Activated T-cell treated with anti-CD3 and anti-CD28 coated beads for 48 hours (primary cell): ENCODE measurements at places on chromosomes 3 and 15.

- DNase-seq = no peak
These were observed 24.9 kb upstream of the GNB4 start for GRCh38 chr3:179476215-179476614.

DNA sequence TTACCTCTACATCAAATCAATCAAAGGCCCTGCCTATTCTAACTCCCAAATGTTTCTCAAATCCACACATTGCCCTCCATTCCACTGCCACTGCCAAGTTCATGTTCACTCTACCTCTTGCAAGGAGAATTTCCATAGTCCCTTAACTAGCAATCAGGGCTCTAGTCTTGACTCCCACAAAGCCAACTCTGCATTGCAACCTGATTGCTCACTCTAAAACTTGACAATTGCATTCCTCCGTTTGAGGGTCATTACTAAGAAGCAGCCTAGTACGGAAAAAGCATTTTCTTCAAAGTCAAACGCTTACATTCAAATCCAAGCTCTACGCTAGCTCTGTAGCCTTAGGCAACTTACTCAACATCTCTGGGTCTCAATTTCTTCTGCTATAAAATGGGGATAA, 1.2 kb downstream of the CPA3 start:
- DNase-seq = no peak

- DNase-seq = peak; percentile 21
These were observed 1.3 kb downstream of the PIK3CA start for GRCh38 chr3:179149406-179149867.

DNA sequence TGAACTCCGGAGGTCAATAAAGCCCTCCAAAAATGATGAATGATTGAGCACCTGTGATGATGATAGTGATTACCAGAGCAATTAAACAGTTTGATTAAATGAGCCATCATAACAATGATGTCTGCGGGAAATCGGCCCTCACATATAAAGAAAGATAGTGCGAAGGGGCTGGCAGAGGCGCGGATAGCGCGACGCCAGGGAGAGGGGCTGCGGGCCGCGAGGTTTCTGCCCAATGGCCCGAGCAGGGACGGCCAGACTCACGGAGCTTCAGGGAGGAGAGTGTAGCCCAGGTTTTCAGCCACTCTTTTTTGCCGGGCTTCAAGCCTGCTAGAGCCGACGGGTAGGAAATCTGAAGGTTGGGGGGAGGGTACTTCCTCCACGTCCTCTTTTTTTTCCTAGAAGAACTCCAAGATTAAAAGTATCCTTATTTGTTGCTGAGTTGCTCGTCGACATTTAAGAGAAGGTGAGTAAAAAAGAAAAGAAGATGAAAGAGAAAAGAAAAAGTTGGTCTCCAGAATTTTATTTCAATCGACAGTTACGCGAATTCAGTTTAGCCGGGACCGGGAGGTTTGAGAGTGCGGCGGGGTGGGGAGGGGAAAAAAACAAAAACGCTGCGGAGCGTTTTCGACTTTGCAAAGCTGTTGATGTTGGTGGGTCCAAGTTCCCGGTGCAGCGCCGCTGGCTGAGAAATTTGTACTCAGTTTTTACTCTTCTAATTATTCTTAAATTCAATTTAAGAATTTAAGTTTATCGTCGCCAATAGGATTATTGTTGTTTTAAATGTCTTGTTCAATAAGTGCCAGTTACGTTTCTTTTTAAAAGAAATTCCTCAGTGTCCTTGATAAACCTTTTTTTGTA, 2.2 kb upstream of the MEIS2 start:
- no peak for DNase-seq

DNA sequence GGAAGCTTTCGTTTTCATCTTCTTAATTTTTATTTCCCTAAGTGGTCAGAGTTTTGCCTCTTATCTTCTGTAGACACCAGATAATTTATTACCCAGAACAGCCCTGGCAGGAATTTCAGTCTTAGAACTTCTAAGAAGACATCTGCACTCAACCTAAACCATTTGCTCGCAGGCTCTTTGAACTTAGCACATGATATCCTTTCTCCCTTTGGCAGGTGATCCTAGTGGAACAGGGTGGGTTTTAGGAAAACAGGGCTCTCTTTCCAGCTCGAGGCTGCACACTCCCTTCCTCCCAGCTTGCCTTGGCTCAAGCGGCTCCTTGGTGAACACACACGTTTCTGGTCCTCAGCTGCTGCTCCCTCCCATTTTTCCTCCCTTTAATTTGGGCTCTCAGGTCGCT, 116.5 kb downstream of the THSD4 start:
- no peak for DNase-seq

DNA sequence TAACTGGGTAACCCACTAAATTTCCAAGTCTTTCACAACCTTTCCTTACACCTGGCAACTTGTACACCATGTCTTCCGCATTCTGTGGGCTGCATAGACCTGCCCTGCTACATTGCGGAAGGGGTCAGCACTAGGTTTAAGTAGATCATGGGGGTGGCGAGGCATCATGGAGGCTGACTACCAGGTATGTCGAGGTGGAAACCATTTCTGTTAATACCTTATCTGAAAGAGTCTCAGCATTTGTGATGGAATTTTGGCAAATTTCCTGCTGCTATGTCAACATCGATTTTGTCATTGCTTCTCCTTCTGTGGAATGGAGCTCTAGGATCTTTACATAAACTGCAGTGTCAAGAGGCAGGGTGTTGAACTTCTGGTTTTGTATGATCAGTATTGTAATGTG, 187.2 kb downstream of the GHSR start:
- DNase-seq = no peak

- DNase-seq = no peak
These were observed 267.5 kb upstream of the NR2E3 start for GRCh38 chr15:71542836-71543235.

DNA sequence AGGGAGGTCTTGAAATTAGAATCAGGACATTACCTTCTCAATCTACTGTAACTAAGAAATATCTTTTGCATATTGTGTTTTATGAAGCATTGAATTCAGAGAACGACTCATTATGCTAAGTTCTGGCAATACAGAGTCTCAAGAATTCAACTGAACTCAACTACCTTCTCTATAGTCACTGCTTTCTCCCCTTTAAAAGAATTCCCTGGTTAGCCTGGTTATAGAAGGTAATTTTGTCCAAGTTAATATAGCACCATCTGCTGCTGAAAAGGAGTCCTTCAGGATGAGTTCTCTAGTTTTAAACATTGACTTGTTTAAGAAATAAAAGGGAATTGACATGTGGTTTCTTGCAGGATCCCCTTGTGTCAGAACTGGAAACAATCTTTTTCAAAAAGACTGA, 60.2 kb downstream of the IL16 start:
- no peak for DNase-seq

GRCh38 chr3:188351648-188352047, 197.7 kb downstream of the LPP start:
- DNase-seq = no peak

GRCh38 chr3:11611341-11611799, 32.3 kb downstream of the VGLL4 start:
- DNase-seq = no peak

GRCh38 chr15:91254766-91255165, 154.7 kb downstream of the SV2B start:
- no peak for DNase-seq

DNA sequence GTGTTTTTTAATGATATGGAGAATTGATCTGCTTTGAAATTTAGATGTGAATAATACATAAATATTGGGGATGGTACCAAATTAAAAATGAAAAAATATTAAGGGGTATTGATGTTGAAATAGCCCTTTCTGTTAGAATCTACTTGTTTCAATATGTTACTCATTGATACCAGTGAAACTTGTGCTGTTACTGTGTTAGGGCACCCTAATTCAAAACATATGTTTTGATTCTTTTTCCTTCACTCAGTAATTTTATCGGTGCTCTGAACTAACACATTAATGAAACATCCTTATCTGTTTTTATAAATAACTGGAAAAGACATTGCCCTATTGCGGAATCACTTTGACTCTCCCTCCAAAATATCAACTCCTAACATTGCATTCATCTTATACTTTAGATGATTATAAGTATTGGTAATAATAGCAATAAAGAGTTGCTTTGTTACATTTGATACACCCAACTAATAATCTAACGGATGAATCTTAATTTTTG, 52.0 kb upstream of the CCNB2 start:
- DNase-seq = no peak

DNA sequence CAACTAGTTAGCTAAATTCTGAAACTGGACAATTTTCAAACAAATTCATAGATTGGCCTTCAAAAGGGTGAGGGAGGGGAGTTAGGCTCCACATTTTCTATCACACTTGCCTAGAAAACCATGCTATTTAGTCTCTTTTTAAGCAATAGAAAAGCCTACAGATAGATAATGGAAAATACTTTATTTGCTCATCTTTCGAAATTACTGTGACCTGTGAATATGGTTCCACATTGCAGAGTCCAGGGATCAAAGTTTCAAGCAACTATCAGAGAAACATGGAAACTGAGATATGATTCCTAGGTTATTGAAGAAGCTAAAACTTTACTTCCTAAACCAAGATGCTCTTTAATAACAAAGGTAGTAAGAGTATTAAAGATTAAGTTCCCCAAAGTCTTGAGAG, 176.6 kb upstream of the NECTIN3 start:
- no peak for DNase-seq

GRCh38 chr15:92656089-92656488, 514 bp upstream of the FAM174B start:
- no peak for DNase-seq

DNA sequence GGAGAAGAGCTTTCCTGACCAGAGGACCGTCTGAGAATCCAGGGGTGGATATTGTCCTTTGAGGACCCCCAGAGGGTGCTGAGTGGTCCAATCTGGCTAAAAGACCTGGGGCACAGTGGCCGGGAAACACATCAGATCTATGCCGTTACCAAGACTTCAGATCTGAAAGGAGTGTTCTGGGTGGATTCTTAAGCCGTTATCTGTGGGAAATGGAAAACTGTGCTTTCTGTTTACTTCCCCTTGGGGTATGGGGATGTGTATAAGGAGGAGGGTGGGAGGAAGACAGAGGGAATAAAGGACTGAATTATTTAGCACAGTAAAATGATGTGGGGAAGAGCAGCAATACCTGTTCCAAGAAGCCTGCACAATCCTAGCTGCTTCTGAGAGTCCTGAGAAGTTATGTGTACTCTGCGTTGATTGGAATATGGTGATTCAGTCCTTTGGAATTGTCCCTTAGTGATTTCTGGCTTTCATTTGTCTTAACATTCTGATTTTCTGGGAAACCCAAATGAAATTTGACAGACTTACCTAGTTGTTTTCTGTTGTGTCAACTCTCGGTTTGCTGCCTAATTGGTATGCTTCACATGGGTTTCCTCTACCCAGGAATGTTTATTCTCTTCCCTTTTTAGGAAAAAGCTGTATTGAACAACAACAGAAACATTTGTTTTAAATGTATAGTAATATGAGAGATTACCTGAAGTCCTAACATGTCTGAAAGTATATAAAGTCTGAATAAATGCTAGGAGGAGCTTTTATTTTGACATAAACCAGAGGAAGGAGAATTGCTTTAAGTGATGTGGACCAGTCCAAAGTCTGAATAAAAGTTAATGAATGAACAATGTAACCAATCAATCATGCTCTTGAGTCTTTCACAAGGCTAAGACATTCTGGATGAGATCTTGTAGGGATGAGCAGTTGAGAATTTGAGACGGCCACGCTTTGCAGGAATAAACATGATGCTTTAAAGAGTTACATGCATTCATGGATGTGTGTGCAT, 427.1 kb upstream of the C2CD4B start:
- DNase-seq = no peak

GRCh38 chr15:100628746-100629145, 26.4 kb downstream of the ASB7 start:
- DNase-seq = no peak

- no peak for DNase-seq
These were observed 1.5 kb downstream of the MRPL46 start for GRCh38 chr15:88465633-88466224.

DNA sequence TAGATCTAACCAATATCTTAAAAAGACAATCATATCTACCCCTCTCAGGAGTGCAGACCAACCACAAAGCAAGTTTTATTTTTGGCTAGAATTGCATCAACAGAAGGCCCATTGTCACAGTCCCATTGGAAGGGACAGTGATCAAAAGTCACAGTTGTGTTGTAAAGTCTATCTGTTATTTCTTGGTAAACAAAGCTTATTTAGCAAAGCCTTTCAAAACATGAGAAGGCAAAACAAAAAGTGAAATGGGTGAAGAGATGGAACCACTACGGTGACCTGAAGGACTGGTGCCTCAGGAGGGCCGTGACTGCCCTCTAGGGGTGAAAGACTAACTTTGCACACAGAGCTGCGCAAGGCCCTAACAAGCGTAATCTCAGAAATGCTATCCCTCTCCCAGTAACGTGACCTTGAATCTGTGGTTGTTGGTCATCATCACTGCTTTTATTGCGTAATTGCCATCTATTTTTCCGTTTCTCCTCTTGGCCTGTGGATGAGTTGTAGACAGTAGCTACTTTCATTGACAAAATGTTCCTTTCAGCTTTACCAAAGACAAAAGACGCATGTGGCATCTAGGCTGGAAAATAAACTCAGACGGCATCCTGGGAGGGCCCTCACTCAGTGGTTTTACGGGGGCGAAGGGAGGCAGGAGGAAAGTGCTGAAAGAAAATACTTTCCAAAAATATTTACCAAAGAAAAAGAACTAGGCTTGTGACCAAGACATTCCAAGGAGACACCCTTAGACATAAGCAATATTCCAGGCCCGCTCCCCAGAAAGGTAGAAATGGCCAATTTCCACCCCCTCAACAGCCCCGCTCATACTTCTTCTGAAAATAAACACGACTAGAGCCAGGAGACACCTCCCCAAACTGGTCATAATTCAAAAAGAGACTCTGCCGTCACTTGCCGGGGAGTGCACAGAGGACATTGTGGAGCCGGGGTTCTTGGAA, 79.4 kb downstream of the FRMD4B start:
- DNase-seq = peak; percentile 48

- DNase-seq = no peak
These were observed 19.2 kb downstream of the CPA3 start for GRCh38 chr3:148884261-148884660.

GRCh38 chr3:195180490-195181112, 90.4 kb downstream of the XXYLT1 start:
- no peak for DNase-seq

- DNase-seq = no peak
These were observed 33.7 kb downstream of the LARP6 start for GRCh38 chr15:70820214-70820613.
